Prostate gland (tissue), 2 donors: ENCODE measurements at places on chromosomes 7 and 10. TPM values are rescaled to one million over a fixed set of nuclear protein-coding genes. Genes with fewer than 3 reads are reported as not detected.

Gene TRIM8
- total RNA-seq = 148 TPM

Gene SPDYE16
- total RNA-seq = 0.41 TPM

Gene FBXL13
- total RNA-seq = 2.6 TPM

Gene AASS
- 24.1 TPM for total RNA-seq

Gene FAM25C
- not detected for total RNA-seq

Gene PURB
- total RNA-seq = 22.0 TPM

DNA sequence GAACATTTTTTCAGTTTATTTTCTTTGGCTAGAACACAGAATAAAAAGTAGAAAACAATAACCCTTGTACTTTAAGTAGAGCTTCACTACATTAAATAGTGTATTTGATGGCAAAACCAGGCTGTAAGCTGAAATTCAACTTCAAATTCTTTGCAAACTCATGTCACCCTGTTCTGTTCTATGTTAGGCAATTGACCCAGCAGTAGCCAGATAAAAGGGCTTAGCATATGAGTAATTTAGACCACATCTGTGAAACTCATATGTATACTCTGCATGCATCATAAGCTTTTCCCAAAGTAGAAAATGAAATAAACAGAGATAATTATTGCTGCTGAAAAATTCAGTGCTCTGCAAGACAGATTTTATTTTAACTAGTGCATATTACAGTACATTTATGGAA, 150.2 kb downstream of the GNAI1 start:
- no peak for DNase-seq

DNA sequence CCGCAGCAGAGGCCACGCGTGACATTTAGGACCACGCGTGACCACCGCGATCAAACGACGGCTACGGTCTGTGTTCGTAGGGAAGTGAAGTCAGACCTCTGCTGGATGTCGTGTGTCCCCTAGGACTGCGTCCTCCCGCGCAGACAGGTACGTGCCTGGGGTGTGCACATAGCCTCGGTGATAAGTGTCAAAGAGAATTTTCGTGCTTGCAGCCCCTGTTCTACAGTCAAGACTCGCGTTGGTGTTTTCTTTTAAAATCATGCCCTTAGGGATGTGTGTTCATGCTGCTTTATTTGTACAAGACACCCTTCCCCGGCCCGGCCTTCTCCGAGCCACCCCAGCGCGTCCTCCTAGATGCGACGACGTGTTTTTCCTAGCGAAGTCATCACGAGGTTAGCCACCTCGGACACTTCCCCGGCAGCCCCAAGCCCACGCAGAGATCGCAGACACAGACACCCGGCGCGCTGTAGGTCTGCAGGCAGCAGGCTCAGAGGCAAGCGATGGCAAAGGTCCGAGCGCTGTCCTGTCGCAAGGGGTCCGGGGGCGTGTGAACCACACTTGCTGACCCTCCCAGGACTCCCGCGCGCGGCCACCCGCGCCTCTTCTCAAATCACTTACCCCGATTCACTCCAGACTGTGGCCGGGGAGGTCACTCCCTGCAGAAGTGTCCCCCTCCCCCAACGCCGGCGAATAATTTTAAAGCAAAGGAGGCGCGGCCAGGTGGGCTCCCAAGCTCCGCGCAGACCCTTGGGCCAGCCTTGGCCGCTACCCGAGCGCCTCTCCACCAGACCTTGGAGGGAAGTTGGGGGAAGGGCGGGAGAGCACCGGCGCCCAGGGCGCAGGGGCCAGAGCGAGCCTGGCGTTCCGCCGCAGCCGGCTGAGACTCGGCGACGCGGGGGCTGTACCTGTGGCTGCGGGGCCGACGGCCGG, 552 bp downstream of the MKX start:
- no peak for DNase-seq

- no peak for DNase-seq
Observed at GRCh38 chr7:132393789-132394261, 182.4 kb downstream of the PLXNA4 start.

- DNase-seq = no peak
Observed at GRCh38 chr7:98788966-98789365, 80.8 kb downstream of the TMEM130 start.

DNA sequence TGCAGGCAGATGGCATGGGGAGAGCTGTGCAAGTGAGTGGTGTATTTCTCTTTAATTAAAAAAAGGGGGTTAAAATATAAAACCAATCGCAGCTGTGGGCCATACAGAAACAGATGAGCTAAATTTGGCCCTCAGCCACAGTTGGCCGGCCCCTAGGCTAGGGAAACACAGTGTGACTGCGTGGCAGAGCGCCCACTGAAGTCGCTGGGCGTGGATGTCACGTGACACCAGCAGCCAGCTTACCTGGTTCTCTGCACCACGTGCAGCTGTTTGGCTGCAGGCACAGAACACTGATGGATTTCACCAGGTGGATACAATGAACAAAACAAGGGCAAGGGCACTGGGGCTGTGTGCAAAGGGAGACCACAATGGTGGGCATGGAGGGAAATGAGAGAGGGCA, 119.3 kb upstream of the ZNF746 start:
- peak; percentile 26 for DNase-seq

GRCh38 chr7:150383710-150384397, 4.7 kb downstream of the ZNF775 start:
- peak; percentile 44 for DNase-seq

GRCh38 chr7:115499956-115500355, 530.6 kb downstream of the TFEC start:
- DNase-seq = no peak

DNA sequence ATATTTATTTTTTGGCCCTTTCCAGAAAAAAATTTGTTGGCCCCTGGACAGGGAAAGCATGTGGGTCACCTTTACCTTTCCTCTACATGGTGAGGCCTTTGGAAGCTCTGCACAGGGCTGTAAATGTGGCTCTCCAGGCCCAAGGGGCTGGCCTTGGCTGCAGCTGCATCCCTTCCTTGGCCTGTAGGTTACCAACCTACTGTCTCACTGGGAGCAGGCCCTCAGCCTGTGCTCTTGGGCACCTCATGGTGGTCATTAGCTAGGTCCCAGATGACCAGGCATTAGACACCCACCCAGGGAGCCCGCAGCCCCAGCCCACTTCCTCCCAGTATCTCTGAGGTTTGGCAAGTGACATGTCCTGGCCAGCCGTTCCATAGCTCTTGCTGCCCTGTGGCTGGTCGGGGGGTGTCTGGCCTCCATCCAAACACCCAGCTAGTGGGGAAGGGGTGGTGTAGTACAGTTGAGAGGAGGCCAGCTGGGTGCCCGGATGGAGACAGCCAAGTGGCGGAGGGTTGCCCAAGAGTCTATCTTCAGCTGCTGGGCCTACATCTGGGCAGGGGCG, 7.1 kb upstream of the CPA5 start:
- no peak for DNase-seq

GRCh38 chr10:98097616-98098015, 36.8 kb upstream of the R3HCC1L start:
- DNase-seq = no peak

GRCh38 chr10:19921300-19922140, 105.3 kb downstream of the PLXDC2 start:
- no peak for DNase-seq

GRCh38 chr10:28381466-28381865, 78.6 kb upstream of the MPP7 start:
- DNase-seq = no peak
